ENCODE measurements at places on chromosomes 1 and 21. TPM values are rescaled to one million over a fixed set of nuclear protein-coding genes. Genes with fewer than 3 reads are reported as not detected.

The CNKSR1 gene
- 8.8 TPM for polyA plus RNA-seq

The LRRC42 gene
- 25.6 TPM for polyA plus RNA-seq

The BCAR3 gene
- 28.4 TPM for polyA plus RNA-seq

- H3K36me3 ChIP-seq: peaks cover 56% of the 10 kb centered on the region
- H3K4me1 ChIP-seq: no peaks in the 10 kb centered on the region
- H3K27ac ChIP-seq: no peak overlapping the region
- no peak for DNase-seq
- no peak overlapping the region for H3K4me3 ChIP-seq
- H3K27me3 ChIP-seq: no peaks in the 10 kb centered on the region
Observed at GRCh38 chr1:145828367-145829026, 4.5 kb downstream of the POLR3C start.

GRCh38 chr1:63960326-63960725, 186.5 kb downstream of the ROR1 start:
- H3K27ac ChIP-seq: no peak overlapping the region
- DNase-seq: no peak
- H3K36me3 ChIP-seq: no peaks in the 10 kb centered on the region

DNA sequence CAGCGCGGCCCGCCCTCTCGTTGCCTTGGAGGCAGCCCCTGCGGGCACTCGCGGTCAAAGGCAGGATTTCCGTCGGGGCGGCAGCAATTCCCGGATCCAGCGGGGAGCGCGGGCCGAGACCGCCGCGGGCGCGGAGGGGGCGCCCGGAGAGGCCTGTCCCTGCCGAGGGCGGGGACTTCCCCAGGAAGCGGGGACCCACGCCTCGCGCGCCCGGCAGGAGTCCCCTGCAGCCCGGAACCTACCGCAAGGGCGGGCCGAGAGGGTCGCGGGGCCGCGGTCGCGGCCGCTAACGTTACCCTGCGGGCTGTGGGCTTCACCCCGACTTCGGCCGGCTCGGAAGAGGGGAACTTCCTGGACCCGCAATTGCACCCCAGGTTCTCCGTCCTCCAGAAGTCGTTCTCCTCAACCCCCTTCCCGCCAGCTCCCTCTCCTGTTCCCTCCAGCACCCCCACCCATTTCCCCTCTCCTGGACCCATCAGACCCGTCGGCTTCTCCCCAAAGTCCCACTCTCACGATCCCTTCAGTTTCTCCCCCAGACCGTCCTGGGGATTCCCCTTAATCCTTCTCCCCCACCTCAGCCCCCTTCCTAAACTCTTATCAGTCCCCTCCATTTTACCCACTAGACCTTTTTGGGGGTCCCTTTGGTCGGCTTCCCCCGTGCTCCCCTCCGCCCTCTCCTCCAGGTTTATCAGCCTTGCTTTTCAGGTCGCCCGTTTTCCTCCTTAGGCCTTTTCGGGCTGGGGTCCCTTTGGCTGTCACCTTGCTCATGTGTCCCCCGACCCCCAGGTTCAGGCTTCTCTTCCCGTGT, 604 bp downstream of the FGR start:
- H3K4me1 ChIP-seq: no peaks in the 10 kb centered on the region
- peak; percentile 39 for DNase-seq
- H3K4me3 ChIP-seq: peak overlapping the region; percentile 52

DNA sequence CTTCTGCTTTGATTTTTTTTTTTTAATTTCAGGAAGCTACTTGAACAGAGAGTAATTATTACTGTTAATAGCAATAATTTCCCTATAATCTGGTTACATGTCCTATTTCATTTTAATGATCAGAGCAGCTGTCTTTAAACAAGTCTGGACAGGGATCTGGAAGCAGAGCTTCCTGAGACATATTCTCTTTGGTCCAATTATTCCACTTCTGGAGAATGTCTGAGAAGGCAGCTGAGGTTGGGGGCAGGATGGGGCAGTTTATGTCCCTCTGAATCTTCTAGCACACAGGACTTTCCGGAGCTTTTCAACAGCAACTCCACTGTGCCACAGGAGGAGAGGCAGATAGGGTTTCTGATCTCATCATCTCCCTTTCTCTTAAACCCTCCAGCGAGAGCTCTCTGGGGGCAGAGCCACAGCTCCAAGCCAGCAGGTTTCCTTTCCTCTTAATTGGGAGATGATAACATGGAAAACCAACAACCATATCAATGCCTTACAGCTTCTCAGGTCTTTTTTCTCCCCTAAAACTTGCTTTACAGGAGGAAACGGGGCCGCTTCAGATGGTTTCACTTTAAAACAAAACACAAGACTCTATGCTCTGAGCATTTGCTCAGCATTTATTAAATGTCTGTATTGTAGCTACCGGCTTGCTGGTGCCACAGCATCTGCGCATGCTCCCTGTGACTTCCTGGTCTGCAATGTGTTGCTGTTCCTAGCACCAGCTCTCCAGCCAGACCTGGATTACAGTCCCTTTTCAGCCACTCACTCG, 425.7 kb upstream of the USP24 start:
- H3K4me3 ChIP-seq: peak overlapping the region; percentile 21
- DNase-seq: peak; percentile 81
- no peaks in the 10 kb centered on the region for H3K27me3 ChIP-seq
- H3K36me3 ChIP-seq: no peaks in the 10 kb centered on the region
- H3K4me1 ChIP-seq: no peaks in the 10 kb centered on the region
- H3K27ac ChIP-seq: peak overlapping the region; percentile 55

GRCh38 chr1:245853291-245853690, 653.8 kb downstream of the SMYD3 start:
- H3K4me1 ChIP-seq: no peaks in the 10 kb centered on the region
- H3K36me3 ChIP-seq: no peaks in the 10 kb centered on the region
- no peak overlapping the region for H3K4me3 ChIP-seq
- H3K27ac ChIP-seq: no peak overlapping the region
- no peak for DNase-seq

- peaks cover 12% of the 10 kb centered on the region for H3K36me3 ChIP-seq
- no peaks in the 10 kb centered on the region for H3K4me1 ChIP-seq
- DNase-seq: no peak
- H3K4me3 ChIP-seq: no peak overlapping the region
- no peak overlapping the region for H3K27ac ChIP-seq
Observed at GRCh38 chr1:235974616-235975015, 90.3 kb downstream of the NID1 start.

- no peak for DNase-seq
- H3K36me3 ChIP-seq: no peaks in the 10 kb centered on the region
- no peaks in the 10 kb centered on the region for H3K27me3 ChIP-seq
- H3K4me1 ChIP-seq: no peaks in the 10 kb centered on the region
Observed at GRCh38 chr1:18735224-18735997, 104.8 kb downstream of the PAX7 start.

DNA sequence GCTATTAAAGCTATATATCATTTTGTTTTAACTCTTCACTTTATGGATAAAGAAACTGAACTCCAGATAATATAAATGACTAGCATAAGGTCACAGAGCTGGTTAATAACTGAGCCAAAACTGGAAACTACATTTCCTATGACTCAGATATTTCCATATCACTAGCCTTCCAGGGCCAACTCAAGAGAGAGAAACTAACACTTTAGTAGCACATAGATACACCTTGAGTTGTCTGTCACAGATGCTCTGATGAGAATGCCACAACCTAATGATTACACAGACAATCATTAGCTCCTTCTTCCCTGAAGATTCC, 40.7 kb downstream of the NME7 start:
- no peak for DNase-seq
- no peaks in the 10 kb centered on the region for H3K4me1 ChIP-seq
- H3K27ac ChIP-seq: no peak overlapping the region

Data from kidney (tissue), 22 donors.